ENCODE measurements at places on chromosomes 12 and 14.

- no peak for DNase-seq
Observed at GRCh38 chr12:108622421-108622820, 11.3 kb downstream of the SELPLG start.

DNA sequence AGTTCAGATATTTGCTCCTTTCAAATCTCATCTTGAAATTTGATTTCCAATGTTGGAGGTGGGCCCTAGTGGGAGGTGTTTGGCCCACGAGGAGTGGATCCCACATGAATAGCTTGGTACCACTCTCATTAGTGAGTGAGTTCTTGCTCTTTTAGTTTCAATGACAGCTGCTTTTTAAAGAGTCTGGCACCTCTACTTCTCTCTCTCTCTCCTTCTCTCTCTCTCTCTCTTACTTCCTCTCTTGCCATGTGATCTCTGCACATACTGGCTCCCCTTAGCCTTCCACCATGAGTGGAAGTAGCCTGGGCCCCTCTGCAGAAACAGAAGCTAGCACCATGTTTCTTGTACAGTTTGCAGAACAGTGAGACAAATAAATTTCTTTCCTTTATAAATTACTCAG lies 25.1 kb downstream of the GPR65 start:
- no peak for DNase-seq

- DNase-seq: no peak
Observed at GRCh38 chr12:81542065-81543010, 216.8 kb downstream of the PPFIA2 start.

- DNase-seq: peak; percentile 52
Observed at GRCh38 chr12:65999564-66000280, 130.8 kb downstream of the LLPH start.

DNA sequence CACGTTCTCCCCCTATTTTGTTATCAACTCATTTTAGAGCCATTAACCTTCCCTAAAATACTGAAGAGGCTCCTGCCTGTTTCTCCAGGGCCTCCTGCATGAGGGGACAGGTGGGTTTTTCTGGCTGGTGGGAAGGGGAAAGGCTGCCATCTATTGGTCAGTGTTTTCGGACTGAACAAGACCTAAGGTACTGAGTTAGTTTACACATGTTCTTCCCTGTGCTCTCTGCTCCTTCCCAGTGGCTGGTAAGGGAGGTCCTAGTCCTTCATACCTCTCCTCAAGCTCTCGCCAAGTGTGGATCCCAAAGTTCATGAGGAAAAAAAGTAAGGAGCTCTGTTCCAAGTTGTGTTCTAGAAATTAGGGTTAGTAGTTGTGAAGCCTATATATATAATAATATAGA lies 357.5 kb downstream of the FSCB start:
- DNase-seq: peak; percentile 12

- no peak for DNase-seq
Observed at GRCh38 chr14:99327458-99328250, 55.7 kb upstream of the BCL11B start.

DNA sequence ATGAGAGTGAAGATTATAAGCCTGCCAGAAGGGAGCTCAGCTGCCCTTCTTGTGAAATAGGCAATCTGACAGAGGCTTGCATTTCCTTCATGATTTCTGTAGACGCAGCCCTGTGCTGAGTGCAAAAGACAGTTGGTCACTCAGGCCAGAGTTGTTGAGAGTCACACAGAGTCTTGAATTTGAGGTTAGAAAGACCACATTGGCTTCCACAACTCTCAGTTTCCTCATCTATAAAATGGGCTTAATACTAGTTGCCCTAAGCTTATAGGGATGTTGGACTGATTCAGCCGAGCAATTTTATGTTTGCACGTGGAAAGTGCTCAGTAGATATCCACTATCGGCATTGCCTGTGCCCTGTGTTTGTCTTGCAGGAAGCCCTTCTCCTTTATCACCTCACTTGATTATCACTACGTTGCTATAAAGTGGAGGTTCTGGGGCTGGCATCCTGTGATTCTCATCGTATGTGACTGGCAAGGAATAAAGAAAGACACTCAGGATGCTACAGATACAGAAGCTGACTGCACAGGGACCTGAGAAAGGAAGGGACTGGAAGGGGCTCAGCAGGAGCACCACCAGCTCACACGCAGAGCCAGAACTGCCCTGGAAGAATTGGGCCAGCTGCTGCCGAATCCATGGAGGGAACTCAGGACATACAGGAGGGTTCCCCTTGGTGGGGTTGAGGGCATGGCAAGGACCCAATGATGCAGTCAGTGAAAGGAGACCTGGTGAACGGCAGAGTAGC lies 19.8 kb upstream of the SERPINA4 start:
- no peak for DNase-seq

- DNase-seq: no peak
Observed at GRCh38 chr12:59158066-59158465, 237.8 kb upstream of the LRIG3 start.

- DNase-seq: no peak
Observed at GRCh38 chr12:1130164-1130563, 139.1 kb downstream of the ERC1 start.

- DNase-seq: no peak
Observed at GRCh38 chr12:75478116-75478794, 2.3 kb upstream of the GLIPR1 start.

GRCh38 chr12:62629413-62629812 lies 162.8 kb downstream of the MON2 start:
- DNase-seq: no peak

GRCh38 chr12:95836185-95836609 lies 22.6 kb upstream of the SNRPF start:
- DNase-seq: no peak

DNA sequence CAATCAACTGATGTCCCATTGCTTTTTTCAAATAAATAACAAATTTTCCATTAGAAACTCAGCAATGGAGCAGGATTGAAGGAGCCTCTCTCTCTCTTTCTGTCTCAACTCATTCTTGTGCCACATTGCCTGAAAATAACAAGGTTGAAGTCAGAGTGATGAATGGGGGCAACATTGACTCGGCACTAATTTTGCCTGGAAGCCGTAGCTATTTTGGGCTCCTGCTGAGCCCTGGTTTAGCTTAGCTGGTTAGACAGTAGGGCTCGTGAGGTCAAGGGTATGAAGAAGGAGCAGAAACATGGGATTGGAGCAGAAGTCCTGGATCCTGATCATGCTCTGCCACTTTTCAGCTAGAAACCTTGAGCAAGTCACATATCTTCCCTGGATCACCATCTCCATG lies 38.9 kb downstream of the WSCD2 start:
- no peak for DNase-seq

DNA sequence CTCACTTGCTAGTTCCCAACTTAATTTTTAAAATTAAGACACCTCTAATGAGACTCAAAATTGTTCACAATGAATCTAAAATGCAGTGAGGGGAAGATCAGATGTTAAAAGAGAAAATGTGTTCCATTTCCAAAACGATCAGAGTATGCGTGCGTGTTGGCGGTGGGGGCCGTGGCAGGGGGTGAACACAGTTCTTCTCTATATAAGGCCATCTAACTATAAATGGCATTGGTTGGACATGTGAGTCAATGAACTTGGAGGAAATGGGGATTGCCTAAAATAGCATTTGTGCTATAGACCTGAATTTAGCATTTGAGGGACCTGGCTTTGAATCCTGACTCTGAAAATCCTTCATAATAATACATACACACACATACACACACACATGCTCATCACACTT lies 149.4 kb downstream of the FOXN3 start:
- DNase-seq: no peak

DNA sequence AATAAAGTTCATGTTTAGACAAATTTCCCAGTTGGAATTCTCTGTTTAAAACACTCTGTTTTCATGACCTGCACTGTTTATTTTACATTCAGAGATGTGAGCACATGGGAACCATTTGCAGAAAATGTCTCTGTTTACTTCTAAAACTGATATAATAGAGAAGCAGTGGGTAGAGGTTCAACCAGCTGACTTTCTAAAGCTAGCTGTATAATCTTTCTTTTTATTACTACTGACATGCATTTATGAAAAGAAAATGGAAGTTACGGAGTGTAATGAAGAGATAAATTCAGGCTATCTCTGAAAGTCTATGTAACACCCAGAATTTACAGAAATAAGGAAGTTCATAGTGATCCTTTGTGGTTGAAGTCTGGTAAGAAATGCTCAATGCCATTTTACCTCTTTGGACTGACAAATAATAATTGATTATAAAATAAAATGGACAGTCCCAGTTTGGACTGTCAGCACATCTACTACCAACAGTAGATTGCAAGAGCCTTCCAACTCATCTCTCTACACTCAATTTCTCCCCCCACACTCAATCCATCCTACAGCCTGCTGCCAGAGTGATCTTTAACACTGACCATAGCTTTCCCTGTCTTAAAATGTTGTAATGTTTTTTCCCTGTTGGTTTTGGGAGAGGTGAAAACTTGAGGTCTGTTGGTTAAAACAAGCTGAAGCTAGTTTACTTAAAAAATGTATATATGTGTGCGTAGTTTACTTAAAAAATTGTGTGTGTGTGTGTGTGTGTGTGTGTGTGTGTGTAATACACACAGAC lies 137.4 kb downstream of the AEBP2 start:
- DNase-seq: no peak

DNA sequence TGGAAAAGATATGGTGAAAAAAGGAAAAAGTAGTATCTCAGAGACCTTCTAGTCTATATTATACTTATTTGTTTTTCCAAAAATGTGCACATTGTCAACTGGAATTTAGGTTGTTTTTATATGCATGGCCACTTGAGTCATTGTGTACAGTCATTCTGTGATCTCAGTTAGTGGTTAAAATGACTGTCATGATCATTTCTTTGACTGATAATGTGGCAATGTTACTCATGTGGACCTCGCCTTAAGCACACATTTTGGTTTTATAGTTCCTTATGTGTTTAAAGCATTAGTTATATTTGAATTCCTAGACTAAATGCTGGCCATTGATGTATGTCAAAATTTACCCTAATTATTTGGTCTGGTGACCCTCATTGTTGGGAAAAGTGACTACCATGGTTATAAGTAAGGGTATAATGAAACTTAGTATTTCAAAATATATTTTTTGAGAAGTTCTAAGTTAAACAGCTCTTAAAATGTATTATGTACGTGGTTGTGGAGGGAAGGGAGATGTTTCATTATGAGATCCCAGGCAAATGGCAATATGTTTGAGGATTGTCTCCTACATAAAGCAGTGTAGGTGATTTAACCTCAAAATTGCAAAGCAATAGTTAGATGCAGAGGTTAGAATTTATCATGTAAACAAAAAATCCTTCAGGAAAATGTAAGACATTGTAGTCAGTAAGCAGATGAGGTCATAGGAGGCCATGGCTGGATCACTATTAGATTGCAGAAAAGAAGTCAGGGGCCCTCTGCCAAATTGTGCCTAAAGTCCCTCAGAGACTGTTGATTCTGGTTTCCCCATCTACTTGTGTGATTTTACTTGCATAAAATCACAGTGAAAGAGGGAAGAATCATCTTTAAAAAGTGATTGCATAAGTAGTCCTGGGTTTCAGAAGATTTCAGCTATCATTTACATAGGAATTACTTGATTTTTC lies 17.5 kb downstream of the PNMA1 start:
- peak; percentile 50 for DNase-seq

DNA sequence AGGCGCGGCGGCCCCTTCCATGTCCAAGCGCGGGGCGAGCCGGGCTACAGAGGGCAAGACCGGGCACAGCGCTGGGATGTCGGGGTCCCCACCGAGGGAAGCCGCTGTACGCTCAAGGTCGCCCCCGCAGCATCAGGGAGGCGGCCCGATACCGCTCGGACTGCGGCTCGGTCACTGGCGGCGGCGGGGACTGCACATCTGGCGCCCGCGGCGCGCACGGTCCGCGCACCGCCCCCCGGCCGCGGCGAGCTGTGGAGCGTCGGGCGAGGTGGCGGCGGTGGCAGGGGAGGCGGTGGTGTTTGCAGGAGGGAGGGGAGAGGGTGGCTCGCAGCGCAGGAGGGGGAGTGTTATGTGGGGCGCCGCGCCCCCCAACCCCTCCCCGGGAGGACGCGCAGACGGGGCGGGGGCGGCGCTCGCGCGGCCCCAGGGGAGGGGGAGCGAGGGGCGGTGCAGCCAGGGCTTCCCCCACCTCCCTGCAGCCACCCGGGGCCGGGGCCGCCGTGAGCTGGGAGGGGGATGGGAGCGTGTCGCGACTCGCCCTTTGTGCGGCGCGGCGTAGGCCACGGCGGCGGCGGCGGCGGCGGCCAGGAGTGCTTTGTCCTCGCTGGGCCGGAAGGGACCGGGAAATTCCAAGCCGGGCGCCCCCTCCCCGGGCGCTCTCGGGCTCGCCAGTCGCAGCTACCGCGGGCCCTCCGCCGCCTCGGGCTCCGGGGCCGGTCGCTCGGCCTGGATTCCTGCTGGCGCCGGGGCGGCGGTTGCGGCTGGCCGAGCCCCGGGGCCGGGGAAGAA lies at the start of gene NUAK1:
Gene NUAK1, minus strand, starts transcription at position 322 of the 789 bp plus-strand sequence. Its CDS starts 301 bp downstream, at position 21.
- no peak for DNase-seq

DNA sequence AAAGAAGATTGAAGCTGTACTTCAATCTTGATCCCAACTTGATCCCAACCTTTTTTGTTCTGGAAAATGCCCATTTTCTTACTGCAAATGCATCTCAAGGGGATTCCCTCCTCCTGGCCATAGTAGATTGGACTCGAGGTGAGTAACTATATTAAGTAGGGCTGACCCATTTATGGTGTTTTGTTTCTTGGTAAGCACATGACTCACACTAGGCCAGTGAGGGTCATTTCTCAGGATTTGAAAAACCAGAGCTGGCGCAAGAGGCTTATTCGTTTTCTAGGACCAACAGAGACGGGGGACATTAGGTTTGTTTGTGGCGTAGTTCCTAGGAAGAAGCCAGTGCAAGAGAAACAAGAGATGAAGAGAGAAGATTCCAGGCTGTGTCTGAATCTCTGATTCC lies 51.4 kb downstream of the MRPL42 start:
- DNase-seq: peak; percentile 18

DNA sequence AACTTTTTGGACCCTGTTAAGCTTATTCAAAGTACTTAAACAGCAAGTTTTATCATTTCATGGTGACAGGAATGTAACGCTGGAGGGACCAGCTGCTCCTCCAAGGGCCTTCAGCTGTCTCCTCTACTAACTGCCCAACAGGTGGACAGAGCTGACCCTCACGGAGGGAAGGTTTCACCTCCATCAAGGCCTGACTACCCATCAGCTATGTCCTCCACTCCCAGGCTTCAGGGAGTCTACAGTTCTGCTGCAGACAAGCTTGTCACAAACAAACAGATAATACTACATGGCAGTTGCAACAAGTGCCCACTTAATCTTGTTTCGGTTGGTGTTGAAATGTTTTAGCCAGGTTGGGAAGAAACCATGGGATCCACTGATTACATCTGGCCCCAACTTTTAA lies 175.1 kb downstream of the TTC7B start:
- no peak for DNase-seq

DNA sequence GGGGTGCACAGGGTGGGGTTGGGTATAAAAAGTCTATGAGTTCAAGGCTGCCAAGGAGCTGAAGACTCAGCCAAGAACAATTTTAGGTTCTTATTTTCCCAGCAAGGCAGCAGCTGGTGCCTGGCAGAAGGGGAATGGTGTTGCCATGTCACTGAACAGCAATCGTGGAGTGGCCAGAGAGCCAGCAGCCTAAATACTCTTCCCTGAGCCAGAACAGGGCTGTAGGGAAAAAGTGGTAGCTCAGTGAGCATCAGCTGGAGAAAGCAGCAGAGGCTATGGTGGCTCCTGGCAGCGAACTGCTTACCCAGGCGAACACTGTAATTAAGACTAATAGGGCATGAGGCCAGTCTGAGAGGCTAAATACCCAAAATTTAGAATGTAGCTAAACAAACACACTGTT lies 334.9 kb downstream of the RMST start:
- no peak for DNase-seq

All from kidney epithelial cell (primary cell).